Ovary (tissue), 10 donors: ENCODE measurements at places on chromosomes 4 and X. TPM values are rescaled to one million over a fixed set of nuclear protein-coding genes. Genes with fewer than 3 reads are reported as not detected.

- no peaks in the 10 kb centered on the region for H3K36me3 ChIP-seq
- H3K4me1 ChIP-seq, result peaks cover 10% of the 10 kb centered on the region
- H3K27ac ChIP-seq, result peak overlapping the region; percentile 94
- DNase-seq, result peak; percentile 31
Observed at GRCh38 chr4:338759-339097, 1.1 kb downstream of the ZNF141 start.

- no peaks in the 10 kb centered on the region for H3K27me3 ChIP-seq
- no peaks in the 10 kb centered on the region for H3K4me1 ChIP-seq
- H3K27ac ChIP-seq, result no peak overlapping the region
- DNase-seq, result no peak
Observed at GRCh38 chrX:79154596-79155359, 10.3 kb downstream of the GPR174 start.

- peaks cover 3% of the 10 kb centered on the region for H3K4me1 ChIP-seq
- H3K27me3 ChIP-seq, result peaks cover 3% of the 10 kb centered on the region
- H3K27ac ChIP-seq, result no peak overlapping the region
- H3K36me3 ChIP-seq, result no peaks in the 10 kb centered on the region
- no peak for DNase-seq
Observed at GRCh38 chr4:119237642-119238041, 25.1 kb downstream of the USP53 start.

DNA sequence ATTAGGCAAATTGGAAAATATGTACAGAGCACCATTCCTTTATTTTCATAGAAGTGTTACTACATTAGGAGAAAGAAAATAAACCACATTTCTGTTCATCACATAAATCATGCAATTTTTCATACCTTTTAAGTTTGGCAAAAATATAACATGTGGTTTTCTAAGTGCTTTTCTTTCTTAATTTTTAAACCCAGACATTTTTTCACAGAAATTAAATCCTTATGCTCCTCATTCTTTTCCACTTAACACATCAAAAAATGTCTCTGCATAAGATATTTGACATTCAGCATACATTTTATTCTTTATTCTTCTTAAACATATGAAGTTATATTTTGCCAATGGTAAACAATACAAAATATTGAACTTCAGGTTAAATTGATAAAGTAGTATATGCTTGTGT is 826.6 kb upstream of the SLIT2 start:
- no peak for DNase-seq
- H3K4me3 ChIP-seq, result no peak overlapping the region
- no peak overlapping the region for H3K27ac ChIP-seq
- no peaks in the 10 kb centered on the region for H3K36me3 ChIP-seq
- no peaks in the 10 kb centered on the region for H3K4me1 ChIP-seq
- no peaks in the 10 kb centered on the region for H3K27me3 ChIP-seq

DNA sequence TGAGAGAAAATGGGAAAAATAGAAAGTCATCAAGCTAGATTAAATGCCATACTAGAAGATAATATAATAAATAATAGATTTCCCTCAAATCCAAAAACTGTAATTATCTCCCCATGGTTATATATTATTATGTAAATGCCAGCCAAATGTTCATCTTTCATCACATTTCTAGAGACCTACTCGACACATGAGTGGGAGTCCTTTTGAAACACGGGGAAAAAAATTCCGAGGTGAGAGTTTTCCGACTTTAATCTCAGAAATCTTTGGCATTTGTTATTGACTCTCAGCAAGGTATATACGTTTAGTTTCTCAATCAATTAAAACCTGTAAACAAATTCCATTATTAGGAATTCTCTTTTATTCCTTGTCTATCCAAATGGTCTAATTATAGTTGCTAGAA is 465.4 kb upstream of the SMIM31 start:
- no peaks in the 10 kb centered on the region for H3K27me3 ChIP-seq
- no peaks in the 10 kb centered on the region for H3K36me3 ChIP-seq
- no peaks in the 10 kb centered on the region for H3K4me1 ChIP-seq
- no peak overlapping the region for H3K27ac ChIP-seq
- DNase-seq, result no peak
- no peak overlapping the region for H3K4me3 ChIP-seq

TMPRSS11D gene
- total RNA-seq, result not detected

PRDM8 gene
- total RNA-seq, result 14.3 TPM

TRIM60 gene
- not detected for total RNA-seq
